ENCODE measurements at places on chromosomes 1 and 21.

- peak; percentile 94 for DNase-seq
Observed at GRCh38 chr1:212915245-212916091, 34.9 kb upstream of the VASH2 start.

GRCh38 chr1:117672756-117673155, 66.9 kb downstream of the TENT5C start:
- no peak for DNase-seq

- no peak for DNase-seq
Observed at GRCh38 chr1:3816331-3817137, 20.2 kb upstream of the LRRC47 start.

DNA sequence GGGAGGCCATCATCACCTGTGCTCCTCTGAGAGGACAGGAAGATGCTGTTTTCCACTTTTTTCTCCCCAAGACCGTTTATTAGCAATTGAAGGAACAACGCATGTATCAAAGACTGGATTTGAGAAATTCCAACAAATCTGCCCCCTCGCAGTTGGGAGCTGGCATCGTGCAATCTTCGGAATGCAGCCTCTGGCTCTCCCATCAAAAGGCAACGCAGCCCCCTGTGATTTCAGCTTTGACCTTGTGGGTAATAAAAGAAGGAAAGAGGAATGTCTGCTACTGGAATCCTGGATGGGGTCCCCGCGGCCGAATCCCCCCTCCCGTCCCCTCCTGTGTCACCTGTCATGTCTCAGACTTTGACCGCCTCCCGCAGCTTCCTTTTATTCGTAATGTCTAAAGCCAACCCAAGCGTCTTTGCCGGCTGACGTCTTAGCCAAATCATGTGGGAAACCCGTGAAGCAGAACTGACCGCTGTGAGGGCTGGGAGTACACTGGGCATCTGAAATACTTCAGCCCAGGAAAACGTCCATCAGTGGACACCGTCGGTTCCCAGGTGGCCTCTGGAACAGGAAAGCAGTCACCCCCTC, 101.5 kb downstream of the WDR4 start:
- DNase-seq: no peak

DNA sequence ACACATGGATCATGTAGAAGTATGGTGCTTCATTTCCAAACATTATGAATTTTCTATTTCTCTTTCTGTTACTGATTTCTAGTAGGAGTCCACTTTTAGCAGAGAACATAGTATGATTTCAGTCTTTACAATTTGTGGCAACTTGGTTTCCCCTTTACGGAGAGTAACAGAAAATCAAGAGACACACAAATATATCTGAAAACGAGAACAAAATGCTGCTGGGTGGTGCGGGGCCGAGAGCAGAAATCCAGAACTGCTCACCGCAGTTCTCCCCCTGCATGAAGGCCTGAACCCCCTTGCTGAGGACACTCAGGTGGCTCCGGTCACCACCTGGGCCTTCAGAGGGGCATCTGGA, 94.5 kb upstream of the FMN2 start:
- no peak for DNase-seq

DNA sequence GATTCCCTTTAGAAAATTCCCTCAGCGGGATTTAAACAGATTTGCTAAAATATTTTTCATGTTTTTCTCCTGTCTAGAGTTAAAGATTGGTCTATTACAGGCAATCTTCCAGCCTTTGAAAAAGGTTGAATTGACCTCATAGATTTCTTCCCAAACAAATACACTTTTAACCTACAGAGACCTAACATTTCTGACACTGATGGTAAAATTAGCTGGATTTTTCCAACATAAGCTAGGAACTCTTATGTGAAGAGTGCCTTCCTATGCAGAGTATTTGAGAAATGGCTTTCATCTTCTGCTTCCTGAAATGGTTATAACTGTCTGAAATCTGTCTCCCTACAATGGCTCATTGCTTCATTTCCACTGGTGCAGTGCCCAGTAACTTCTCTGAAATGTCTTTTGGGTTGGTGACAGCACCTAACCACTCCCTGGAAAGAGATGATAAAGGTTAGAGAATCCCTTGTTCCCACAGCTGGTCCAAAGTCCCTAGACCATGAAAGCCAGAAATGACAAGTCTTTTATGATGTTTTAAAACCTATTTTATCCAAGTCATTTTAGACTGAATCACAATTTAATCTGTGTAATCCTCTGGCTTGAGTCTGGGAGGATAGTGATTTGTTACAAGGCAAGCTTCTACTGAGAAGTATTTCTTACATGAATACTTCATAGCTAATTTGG, 269.4 kb downstream of the BACH1 start:
- DNase-seq: peak; percentile 29

DNA sequence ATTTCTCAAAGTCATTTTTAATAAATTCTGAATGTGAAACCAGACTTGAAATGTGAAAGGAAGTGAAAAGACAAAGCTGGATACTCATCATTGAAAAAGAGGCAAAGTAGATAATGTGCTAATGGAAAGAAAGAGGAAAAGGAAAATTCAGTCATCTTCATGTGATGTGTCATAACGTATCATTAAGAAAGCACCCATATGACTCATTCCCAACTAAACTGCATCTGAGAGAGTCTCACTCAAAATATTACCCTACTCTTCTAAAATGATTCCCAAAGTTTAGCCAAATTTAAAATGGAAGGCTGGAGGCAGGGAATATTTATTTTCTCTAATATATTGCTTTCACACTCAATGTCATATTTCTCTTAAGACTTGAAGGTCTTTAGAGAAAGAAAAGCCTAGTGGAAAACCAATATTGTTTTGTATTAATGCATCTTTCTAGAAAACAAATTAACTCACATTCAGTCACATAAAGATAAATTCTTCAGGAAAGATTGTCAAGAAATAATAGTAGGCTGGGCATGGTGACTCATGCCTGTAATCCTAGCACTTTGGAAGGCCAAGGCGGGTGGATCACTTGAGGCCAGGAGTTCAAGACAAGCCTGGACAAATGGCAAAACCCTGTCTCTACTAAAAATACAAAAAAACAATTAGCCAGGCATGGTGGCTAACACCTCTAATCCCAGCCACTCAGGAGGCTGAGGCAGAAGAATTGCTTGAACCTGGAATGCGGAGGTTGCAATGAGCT, 129.9 kb downstream of the SLC30A10 start:
- no peak for DNase-seq

All from muscle of leg (tissue), 16 donors.